LHCN-M2 (cell line): ENCODE measurements at places on chromosomes 4 and X.
A peak's percentile ranks its signal among the peaks of the same experiment; 100 is the strongest.

- no peak for DNase-seq
Observed at GRCh38 chr4:2058264-2059045, 672 bp upstream of the NAT8L start.

DNA sequence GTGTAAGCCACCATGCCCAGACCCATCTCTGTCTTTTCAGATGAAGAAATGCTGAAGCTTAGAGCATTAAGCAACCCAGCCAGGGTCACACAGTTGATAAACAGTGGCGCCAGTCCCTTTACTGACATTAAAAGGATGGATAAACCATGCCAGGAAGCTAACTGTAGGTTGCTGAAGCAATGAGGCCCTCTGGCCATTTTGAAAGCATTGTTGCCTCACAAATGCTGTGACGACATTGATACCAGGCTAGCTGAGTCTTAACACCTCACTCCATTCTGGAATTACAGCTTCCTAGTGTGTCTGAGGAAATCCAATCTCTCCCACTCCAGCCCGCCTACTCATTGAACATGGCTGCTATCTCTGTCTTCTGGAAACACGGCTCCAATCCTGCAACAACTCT, 89.7 kb downstream of the LNX1 start:
- no peak for DNase-seq

DNA sequence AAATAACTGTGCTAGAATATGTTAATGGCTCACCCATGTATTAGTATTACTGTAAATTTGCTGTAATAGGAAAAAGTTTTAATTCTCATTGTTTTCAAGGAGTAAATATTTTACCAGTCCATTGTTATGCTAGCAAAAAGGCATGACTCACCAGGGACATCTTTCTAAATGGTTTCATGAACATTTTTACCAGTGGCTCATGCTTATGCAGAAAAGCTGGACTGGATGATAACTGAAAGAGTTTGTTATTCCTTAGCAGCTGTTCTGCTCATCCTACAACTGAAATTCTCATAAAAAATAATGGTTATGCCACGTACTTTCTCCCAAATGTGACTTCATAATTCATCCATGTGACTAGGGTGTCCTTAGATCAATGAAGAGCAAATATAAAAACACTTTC, 111.9 kb upstream of the PCDH18 start:
- DNase-seq = peak; percentile 88

GRCh38 chrX:39440799-39441284, 639.6 kb downstream of the MID1IP1 start:
- DNase-seq = no peak

DNA sequence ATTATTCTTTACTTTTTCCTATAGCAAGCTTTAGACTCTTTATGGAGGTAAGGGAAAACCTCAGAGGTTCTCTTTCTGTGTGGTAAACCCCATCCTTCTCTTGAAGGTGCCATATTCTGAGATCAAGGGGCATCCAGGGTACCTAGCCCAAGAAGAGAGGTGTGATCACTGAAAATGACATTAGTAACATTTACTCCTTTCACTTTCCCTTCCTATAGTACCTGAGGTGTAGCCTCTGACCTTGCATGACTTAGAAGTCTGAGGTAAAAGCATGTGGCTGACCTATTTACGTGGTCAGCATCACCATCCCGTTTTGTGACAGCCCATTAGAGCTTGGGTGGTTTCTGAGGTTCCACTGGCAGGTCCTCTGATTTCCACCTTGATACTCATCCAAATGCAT, 25.7 kb downstream of the SGMS2 start:
- DNase-seq = no peak

DNA sequence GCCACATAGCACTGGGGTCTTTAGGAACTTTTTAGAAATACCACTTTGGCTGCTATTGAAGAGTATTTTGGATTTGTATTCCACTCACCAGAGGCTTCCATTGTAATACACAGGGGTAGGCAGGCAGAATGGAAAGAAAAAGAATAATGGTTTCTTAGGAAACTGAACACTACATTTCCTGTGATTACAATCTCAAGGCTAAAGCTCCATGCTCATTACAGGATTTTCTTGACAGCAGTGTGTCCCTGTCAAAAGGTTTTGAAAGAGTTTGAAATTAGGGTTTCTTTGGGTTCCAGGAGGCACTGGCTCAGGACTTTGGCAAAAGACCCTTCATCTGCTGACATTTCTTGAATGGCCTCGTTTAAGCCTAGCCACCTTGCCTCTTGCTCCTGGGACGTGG, 74.8 kb upstream of the STIM2 start:
- no peak for DNase-seq
